ENCODE measurements at places on chromosomes 2 and 18.

DNA sequence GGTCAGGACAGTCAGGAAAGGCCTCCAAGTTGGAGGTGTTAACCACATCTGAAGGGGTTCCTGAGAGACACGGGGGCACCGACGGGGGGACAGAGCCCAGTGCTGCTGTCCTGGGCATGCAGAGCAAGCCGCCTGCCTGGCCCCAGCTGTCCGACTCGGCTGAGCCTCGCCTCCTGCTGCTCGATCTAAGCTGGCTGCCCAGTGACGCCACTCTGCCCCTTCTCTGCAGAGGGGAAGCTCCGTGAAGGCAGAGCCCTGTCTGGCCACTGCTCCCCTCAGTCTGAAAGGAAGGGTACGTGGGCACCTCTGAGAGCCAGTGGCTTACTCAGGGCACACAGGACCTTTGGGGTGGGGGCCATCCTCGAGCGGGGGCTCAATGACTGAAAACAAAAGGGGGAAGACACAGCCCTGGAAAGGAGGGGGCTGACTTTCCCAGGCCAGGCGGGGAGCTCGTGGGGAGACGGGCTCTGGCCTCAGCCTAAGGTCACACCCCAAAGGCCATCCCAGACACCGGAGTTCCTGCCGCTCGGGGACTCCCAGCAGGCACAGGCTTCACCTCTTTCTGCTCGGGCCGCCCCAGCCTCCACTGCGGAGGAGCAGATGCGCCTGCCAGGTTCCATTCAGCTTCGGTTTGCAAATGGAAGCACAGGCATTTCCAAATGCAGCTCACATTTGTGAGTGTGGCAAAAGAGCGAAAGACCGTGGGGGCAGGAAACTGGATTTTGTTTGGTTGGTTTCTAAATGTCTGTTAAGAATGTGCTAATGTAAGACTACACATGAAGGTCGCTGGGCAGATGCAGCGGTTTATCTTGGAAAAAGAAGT is 136.9 kb downstream of the HDAC4 start:
- no peak for DNase-seq

DNA sequence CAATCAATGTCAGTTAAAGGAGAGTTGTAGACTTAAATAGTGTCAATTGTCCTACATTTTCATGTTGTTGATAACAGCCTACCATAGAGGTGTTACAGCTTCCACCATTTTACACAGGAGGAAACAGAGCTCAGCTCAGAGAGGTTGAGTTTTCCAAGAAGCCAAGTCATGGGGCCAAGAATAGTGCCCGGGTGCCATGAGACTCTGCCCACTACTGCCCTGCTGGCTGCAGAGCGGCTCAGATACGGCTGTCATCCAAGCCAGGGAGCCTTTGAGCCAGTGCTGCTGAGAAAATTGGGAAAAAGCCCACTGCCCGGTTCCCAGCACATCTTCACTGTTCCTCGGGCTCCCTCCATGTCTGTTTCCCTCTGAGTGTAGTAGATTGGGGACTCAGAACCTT is 22.0 kb downstream of the RAB12 start:
- DNase-seq = no peak

GRCh38 chr2:157751462-157752058 is 122.9 kb upstream of the ACVR1C start:
- DNase-seq = no peak

GRCh38 chr18:55319459-55320193 is 268.4 kb downstream of the TCF4 start:
- DNase-seq = no peak

DNA sequence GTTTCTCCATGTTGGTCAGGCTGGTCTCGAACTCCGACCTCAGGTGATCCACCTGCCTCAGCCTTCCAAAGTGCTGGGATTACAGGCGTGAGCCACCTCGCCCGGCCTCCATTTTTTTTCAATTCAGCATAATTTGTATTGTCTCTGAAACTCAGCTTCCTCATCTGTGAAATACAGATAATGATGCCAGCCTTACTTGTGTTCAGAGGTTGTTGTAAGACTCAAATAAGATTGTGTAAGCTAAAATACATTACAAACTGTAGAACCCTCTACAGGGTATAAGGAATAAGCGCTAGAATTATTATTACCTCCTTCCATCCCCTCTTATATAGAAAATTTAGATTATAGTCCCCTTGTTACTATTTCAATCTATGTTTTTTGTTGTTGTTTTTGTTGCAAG is 24.8 kb upstream of the STARD7 start:
- no peak for DNase-seq

DNA sequence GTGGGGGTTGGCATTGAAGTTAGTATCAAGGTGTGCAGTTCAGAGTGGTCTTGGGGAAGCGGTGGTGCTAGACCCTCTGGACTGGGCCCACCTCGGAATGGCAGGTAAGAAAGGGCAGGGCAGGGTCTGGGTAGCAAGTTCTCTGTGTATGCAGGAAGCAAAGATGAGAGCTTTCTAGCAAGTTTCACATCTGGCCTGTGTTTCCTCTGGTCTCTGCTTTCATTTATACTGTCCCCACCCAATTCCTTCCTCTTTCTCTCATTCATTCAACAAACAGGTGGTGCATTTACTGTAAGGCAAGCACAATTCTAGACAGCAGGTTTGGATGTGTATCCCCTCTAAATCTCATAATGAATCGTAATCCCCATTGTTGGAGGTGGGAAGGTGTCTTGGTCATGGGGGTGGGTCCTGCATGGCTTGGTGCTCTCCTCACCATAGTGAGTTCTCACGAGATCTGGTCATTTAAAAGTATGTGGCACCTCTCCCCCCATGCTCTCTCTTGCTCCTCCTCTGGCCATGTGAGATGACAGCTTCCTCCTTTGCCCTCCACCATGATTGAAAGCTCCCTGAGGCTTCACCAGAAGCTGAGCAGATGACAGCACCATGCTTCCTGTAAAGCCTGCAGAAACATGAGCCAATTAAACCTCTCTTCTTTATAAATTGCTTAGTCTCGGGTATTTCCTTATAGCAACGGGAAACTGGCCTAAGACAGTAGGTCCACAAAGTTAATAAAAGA is 51.8 kb downstream of the PKDCC start:
- no peak for DNase-seq

GRCh38 chr18:34870555-34871310 is 160.6 kb downstream of the DTNA start:
- no peak for DNase-seq

GRCh38 chr2:200943527-200944105 is 19.8 kb downstream of the ORC2 start:
- no peak for DNase-seq

GRCh38 chr2:109436610-109437225 is 177.0 kb downstream of the SEPTIN10 start:
- no peak for DNase-seq

DNA sequence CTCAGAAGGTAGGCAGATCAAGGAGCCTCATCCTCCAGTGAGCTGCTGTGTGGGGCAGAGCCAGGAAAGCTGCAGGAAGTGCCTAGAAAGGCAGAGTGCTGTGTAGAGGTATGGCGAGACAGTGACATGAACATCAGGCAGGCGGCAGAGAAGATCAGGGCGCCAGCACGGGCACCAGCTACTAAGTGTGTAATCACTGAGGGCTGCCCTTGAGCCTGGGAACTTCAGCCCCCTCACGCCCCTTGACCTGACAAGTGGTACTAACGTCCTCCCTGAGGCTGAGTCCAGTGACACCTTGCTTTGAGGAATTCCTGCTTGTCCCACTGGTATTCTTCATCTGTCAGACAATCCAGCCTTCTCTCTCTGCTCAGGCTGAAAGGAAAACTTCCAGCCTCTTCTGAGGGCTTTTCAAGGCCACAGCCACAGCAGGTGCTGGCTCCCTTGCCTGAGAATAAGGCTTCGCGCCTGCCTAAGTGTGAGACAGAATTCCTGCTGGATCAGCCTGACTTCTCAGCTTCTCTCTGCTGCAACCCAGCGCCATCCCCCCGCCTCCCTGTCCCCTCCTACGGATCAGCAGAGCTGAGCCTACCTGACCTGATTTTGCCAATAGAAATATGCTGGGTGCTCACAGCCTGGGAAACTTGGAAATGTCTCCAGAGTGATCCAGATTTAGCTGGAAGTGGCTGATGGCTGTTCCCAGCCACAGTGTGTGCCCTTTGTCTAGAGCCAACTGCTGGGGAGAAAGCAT is 148.0 kb downstream of the SMAD7 start:
- DNase-seq = no peak

- DNase-seq = no peak
These were observed 14.5 kb upstream of the DSC3 start for GRCh38 chr18:31057051-31057450.

DNA sequence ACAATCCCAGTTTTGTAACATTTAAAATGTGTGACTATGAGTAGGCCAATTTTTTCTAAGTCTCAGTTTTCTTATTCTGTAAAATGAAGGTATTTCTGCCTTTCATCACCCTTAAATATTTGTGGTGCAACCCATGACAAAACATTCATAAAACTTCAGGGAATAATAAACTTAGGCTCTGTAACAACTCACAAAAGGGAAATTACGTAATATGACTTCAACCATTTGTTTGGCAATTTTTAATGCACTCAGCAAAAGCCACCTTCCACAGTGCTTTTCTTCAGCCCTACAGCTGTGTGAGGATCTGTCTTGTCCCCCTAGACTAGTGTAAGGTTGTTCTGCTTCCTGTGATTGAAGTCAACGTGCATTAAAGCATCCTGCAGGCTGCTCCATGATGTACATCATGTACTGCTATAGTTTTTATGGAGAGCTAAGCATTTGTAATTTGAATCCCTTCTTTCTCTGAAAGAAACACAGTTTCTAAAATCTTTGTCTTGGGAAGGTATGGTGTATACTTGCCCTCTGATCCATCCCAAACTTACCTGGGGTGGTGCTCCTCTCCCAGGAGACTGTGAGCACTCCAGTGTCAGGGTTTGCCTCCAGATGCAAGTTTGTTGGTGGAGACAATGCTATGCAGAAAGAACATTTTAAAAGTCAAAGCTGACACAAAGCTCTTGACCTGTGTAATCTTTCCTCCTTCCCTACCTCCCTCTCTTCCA is 39.1 kb downstream of the FN1 start:
- peak; percentile 13 for DNase-seq

- DNase-seq = no peak
These were observed 459.1 kb downstream of the CDH2 start for GRCh38 chr18:27717816-27718215.

DNA sequence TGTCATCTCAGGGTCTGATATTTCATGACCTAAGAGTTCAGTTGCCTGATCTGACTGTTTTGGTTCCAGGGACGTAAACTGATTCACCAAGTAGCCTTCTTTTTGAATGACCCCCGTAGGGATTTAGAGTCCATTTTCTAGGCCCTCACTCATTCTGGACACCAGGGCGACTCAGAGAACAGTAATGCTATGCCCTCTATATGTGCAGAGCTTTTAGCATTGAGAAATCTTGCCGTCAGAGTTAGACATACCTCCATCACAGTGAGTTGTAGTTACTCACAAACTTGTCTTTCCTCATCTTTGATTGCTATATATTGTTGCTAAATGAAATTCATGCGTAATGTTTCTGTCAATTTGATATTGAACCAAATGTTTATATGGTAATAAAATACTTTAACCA is 92.3 kb downstream of the OSBPL6 start:
- DNase-seq = no peak

- no peak for DNase-seq
These were observed 39.1 kb upstream of the DNMT3A start for GRCh38 chr2:25380586-25381375.

DNA sequence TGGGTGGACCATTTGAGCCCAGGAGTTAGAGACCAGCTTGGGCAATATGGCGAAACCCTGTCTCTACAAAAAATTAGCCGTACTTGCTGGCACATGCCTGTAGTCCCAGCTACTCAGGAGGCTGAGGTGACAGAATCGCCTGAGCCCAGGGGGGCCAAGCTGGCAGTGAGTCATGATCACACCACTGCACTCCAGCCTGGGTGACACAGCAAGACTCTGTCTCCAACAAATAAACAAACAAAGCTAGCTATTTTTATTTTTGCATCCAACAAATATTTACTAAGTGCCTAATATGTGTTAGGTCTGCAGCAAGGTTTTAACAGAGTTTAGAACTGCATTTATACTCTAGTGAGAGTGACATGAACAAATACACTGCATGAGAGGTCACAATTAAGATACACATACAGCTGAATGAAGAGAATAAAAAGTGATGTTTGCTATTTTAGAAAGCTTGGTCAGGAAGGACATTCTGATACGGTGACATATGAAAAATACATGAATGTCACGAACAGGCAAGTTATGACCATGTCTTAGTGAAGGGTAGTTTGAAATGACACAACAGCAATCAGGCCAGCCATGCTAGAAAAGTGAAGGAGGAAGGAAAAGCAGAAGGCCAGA is 83.2 kb upstream of the FRZB start:
- no peak for DNase-seq

- no peak for DNase-seq
These were observed 84.2 kb upstream of the GPC1 start for GRCh38 chr2:240351088-240351741.

DNA sequence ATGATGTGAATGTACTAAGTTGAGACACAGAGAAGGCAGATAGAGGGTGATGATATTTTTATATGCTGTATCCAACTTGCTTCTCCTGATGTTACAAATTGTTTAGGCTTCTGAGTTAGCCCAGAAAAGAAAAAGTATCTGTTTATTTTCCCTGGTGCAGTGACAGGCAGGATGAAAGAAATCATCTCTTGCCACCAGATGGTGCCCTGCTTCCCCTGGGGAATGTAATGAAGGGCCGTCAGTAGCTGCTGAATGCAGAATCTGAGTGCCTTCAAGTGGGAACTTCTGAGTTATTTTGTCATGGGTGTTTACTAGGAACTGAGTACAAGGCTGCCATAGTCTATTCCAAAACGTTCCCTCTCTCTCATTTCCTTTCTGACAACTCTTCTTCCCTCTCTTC is 525.6 kb downstream of the MBD2 start:
- DNase-seq = peak; percentile 16

DNA sequence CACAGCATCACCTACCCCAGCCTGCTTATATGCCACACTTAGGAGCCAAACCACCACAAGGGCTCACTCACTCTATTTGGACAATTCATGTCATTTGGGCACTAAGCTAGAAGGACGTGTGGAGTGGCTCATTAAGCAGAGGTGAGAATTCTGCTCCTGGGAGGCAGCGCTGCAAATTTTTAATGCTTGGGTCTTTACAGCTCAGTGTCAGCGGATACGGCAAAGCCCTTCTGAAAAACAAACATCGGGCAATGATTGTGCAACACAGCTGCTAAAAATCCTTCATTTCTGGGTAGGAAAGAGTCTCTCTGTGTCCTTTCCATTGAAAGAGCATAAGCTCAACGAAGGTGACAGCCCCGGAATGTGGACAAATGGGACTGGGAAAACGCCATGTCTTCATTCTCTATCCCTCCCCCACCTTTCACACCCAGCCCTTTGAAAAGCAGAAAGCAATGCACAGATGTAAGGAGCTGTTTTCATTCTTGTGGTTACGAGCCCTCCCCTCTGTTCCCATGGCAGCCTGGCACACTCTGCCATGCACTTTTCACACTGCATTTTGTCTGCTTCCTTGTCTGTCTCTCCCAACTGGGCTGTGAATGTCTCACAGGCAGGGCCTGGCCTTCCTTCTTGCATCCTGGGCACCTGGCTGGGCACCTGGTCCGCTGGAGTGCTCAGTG is 16.0 kb downstream of the TMEM177 start:
- DNase-seq = no peak

GRCh38 chr2:105644174-105644980 is 100.3 kb upstream of the NCK2 start:
- no peak for DNase-seq

Measured in foreskin melanocyte (primary cell).